ENCODE measurements at places on chromosomes 4 and X.

DNA sequence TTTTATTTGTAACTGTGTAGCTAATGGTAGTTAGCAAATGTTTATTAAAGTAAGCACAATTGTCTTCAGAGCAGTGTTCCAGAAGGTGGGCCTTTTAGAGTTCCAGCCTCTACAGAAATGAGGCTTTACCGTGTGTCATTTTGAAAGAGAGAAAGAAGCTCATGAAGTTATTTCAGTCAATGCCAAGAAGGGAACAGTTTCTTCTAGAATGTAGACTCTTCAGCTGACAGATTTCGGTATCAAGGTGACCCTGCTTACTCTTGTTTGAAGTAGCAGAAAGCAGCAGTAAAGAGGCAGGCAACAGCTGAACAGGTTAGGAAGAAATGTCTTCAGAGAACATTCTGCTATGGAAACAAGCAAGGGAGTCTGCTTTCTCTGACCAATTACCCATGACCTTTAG, 93.6 kb downstream of the TASL start:
- no peak for DNase-seq

DNA sequence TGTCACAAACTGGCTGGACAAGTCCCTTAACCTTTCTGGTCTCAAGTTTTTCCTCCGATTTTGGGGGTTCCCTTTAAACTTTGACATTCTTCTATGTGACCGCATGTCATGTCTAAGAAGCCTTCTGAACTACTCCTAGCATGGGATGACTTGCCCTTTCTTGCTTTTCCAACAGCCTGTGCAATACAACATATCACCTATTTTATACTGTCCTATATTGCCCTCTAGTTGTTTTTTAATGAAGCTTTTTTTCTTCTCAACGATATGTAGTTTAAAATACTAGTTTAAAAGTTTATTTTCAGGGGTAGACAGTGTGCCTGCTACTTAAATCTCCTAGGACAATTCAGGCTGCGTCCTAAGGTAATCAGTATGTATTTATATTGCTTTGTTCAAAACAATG, 1.0 kb upstream of the IGBP1 start:
- DNase-seq, result peak; percentile 41

GRCh38 chr4:3145234-3145924, 70.9 kb downstream of the HTT start:
- DNase-seq, result peak; percentile 30

GRCh38 chr4:129998436-129999150, 902.6 kb downstream of the C4orf33 start:
- DNase-seq, result no peak

GRCh38 chr4:182589100-182589499, 328.1 kb downstream of the DCTD start:
- no peak for DNase-seq

DNA sequence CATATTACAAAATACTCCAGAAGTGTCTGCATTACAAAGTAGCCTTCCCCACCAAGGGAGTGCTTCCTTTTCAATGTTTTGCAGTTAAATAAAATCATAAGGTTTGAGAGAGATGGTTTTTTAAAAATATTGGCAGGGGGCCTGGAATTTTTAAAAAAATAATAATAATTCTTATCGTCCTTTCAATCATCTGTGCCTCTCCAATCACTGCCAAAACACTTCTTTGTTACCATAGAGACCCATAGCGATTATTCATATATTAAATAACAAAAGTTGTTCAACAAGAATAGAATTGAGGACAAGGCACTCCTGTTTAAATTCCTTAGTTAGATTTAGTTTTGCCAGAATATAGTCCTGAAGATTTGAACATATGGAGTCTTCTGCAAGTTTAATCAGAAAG, 203.1 kb downstream of the FAT4 start:
- no peak for DNase-seq

- DNase-seq, result peak; percentile 2
Observed at GRCh38 chrX:44432641-44433040, 89.2 kb upstream of the EFHC2 start.

GRCh38 chr4:55018521-55018920, 106.9 kb downstream of the KDR start:
- DNase-seq, result no peak

DNA sequence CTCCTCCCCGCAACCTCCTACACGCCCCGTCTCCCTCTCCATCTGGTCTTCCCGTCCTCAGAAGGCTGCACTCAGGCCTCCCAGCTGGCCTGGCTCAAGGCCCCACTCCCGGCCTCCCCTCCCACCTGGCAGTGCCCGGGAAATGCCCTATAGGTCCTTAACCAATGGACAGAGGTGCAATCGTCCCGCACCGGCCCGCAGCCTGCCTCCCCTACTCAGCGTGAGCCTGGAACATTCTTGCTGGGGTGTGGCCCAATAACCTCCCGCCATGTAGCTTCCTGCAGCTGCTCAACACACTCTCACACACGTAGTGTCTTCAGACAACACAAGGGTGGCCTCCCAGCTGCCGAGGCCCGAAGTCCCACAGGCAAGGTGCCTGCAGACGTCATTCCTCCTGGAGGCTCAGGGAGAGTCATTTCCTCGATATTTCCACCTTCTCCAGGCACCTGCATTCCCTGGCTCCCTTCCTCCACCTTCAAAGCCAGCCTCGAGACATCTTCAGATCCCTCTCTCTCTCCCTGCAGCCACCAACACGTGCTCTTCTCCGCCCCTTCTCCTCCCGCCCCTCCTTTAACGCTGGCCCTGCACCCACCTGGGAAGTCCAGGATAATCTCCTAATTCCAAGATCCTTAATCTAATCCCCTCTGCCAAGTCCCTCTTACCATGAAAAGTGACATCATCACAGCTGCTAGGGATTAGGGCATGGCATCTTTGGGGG, 56.2 kb downstream of the ADRA2C start:
- DNase-seq, result peak; percentile 19

DNA sequence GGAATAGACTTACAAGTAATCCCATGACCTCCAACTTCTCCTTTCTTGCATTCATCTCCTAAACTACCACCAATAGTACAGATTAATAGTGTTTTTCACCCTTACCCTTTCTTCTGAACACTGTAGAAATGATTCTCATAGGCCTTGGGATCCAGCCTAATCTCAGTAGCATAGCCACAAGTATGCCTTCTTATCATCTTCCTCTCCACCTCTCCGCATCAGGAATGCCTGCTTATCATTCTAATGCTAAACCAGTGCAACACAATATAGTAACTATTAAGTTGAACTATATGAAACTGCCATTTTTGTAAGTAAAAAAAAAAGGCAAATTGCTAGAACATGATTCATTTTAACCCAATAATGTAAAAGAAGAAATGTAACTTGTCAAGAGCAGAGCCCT, 79.5 kb upstream of the IL2 start:
- DNase-seq, result no peak

DNA sequence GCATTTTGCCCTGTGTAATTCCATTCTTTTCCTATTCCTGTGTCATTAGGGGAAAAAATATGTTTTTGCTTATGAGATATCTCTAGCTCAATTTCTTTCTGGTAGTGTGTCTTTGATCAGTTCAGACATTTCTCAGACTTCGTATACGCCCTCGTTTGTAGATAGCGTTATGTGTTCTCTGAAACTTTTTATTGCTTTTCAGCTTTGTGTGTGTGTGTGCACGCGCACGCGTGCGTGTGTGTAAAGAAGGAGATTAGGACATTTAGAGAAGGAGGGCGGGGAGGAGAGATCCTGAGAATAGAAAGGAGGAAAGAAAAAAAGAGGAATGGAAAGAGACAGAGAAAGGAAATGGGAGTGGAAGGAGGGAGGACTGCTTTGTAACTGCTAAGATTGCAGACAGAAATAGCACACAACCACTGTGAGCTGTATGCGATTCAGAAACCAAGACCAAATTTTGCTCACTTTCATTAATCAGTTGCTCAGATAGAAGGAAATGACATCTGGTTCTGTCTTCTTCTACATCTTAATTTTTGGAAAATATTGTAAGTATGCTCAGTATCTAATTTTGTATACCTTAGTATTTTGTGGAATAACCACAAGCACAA, at the start of gene RXFP1:
RXFP1 (plus strand) TSS at position 399 of the 605 bp plus-strand sequence; CDS start at position 494, 95 bp downstream.
- DNase-seq, result no peak

GRCh38 chrX:9525511-9526248, 60.8 kb downstream of the TBL1X start:
- no peak for DNase-seq

GRCh38 chrX:139126493-139126892, 404.0 kb upstream of the F9 start:
- peak; percentile 88 for DNase-seq

- peak; percentile 37 for DNase-seq
Observed at GRCh38 chr4:23728393-23728792, 161.5 kb downstream of the PPARGC1A start.

DNA sequence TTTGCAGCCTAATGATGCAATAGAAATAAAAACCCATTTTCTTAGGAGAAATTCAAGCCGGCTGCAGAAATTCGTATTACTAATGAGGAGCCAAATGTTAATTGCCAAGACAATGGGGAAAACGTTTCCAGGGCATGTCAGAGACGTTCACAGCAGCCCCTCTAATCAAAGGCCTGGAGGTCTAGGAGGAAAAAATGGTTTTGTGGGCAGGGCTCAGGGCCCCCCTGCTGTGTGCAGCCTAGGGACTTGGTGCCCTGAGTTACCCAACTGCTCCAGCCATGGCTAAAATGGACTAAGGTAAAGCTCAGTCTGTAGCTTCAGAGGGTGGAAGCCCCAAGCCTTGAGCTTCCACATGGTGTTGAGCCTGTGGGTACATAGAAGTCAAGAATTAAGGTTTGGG, 461.4 kb downstream of the FAT4 start:
- DNase-seq, result no peak

DNA sequence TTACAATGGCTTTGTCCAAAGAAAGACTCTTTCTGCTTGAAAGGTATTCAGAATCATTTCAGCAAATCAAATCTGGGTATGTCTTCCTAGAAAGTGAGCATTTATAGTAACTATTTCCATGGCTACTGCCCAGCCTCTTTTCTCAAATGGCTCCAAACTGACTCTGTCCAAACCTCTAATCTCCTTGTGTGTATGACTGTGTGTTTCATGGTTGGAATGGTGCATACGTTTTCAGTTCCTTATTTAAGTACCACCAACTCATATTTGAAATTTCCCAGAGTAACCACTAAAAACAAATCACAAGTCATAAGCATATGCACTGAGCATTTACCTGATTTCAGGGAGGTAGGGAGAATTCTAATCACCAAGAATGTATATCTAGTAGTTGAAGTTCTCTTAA, 106.0 kb downstream of the TMEM144 start:
- DNase-seq, result no peak

DNA sequence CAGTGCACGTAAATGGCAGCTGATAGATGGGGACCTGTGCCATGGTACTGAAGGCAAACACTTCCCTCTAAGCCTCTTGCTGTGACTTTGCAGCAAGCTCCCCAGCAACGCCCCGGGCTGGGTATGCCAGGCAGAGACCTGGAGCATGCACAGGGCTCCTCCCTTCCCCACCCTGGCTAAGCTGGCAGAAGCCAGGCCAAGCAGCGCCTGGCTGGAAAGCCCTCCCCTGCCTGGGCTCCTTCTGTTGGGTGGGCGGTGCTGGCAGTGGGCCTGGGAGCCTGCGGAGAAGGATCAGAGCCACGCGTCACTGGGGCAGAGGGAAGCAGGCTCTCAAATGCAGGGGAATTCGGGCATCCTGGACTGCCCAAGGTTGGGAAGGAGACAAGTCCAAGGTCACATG, 3.6 kb downstream of the ATP2B3 start:
- no peak for DNase-seq

DNA sequence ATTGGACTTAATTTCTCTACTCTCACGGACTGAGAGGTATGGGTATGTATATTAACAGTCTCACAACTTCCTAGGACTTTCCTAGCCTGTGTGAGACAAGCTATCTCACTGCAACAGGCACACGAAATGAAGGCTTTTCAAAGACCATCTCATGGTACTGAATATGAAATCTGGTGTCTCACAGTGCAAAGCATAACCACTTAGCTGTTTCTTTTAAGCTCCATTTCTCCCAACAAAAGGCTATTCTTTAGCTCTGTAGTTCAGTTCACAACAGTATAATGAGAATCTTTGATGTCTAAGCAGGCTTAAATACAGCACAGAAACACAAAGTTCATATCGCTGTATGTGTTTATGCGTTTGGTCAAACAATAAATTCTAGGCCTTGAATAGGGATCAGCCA, 116.2 kb upstream of the PCDH18 start:
- no peak for DNase-seq

DNA sequence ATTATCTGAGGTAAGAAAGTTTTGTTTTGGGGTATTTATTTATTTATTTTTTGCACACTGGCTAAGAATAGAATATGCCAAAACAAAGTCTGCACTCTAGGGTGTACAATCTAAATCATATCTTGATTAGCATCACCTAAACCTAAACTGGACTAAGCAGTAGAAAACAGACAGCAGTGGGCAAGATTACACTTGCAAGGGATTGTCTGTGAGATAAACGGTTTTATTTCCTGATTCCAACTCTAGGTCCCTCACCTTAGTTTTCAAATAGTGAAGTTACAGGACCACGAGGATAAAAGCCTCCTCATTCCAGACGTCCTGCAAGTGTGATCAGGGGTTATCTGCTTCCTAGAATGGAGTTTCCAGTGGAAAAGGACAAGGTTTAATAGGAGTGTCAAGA, 86.1 kb downstream of the SH3RF1 start:
- DNase-seq, result no peak

GRCh38 chr4:104451573-104451972, 43.1 kb downstream of the CXXC4 start:
- DNase-seq, result peak; percentile 47

- no peak for DNase-seq
Observed at GRCh38 chr4:159400558-159401225, 297.8 kb downstream of the RAPGEF2 start.

- DNase-seq, result peak; percentile 88
Observed at GRCh38 chrX:21738210-21738949, 19.5 kb downstream of the SMPX start.

GRCh38 chr4:16909281-16909680, 10.8 kb upstream of the LDB2 start:
- no peak for DNase-seq

DNA sequence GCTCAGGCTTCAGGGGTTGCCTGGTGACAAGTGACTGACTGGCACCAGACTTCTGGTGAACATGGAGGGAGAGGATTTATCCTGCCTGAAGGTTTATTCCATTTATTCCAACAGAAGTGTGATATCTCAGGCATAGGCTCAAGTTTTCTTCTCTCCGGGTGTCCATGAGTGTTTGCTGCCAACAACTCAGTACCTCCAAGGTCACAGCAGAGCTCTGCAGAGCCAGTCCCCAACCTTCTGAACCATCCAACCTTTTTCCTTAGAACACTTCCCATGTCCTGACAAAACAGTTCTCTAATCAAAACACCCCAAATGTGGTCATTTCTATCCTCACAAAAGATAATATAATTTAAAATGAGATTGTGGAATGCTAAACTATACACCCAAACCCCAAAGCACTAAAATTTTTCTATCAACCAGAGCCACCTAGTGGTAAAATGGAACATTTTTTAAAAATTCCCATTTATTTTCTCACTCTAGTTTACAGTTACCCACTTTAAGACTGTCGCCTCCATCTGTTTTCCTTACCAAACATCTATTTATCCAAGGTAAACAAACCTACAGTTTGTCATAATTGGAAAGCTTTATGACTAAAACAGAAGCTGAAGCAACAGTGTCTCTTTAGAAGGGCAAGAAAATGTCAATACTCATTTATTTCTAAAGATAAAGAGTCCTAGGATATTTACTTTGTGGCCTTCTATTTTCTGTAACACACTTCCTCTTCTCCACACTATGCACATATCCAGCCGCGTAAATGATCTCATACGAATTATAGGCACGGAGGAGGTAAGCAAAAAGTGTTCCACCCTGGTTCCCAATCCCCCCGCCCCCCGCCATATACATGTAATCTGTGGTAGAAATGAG, 39.5 kb downstream of the TMEM154 start:
- peak; percentile 74 for DNase-seq
